CD4-positive, alpha-beta T cell treated with Interleukin-12 subunit alpha and Interleukin-12 subunit beta, for 1 hour (primary cell): ENCODE measurements at places on chromosomes 4 and X.

DNA sequence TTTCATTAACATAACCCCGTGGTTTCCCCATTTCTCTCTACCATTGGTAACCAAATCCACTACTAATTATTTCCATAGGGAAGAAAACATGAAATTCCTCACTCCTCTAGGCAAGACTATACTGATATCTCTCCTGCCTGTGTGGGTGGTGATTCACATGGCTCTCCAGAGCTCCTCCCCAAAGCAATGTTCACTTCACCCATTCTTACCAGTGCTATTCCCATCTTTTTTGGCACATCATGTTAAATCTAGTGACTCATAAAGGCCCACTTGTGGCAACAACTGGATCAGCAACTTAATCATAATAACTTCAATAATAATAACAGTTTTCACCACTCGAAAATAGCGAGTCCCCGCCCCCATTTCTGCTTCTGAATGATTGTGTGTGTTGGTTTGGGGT is 6.1 kb upstream of the HCCS start:
- no peak for DNase-seq

DNA sequence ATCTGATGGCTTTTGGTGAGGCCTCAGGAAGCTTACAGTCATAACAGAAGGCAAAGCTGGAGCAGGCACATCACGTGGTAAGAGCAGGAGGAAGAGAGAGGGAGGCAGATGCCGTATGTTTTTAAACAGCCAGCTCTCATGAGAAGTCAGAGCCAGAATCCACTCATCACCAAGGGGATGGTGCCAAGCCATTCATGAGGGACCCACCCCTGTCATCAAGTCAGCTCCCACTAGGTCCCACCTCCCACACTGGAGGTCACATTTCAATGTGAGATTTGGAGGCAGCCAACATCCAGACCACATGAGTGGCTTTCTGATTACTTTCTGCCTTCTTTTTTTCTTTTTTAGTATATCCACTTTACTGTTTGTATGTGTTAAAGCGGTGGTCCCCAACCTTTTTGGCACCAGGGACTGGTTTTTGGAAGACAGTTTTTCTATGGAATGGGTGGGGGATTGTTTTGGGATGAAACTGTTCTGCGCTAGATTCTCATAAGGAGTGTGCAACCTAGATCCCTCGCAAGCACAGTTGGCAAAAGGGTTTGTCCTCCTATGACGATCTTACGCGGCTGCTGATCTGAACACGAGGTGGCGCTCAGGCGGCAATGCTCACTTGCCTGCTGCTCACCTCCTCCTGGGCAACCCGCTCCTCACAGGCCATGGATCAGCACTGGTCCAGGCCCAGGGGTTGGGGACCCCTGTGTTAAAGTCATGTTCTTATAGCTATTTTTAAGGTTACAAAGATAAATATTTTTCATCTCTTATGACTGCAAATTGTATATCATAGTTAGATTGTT is 61.7 kb downstream of the SLIT2 start:
- no peak for DNase-seq

- peak; percentile 47 for DNase-seq
These were observed 37.3 kb downstream of the ACOX3 start for GRCh38 chr4:8403173-8403753.

DNA sequence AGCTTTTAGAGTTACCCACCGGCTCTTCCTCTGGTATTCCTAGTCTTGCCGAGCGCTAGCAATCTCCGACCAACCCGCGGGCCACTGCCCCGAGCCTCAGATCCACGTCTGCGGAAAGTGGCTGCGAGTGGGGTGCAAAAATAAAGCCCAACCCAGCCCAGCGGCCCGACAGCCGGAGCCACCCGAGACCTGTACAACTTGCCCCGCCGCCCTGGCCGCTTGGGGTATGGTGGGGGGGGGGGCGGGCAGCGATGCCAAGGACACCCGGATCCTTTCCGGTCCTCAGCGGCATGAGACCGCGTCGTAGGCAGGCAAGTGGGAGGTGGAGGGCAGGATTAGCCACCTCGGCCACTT is 1.6 kb downstream of the SLITRK4 start:
- no peak for DNase-seq

GRCh38 chr4:155604718-155605626 is 61.7 kb upstream of the GUCY1A1 start:
- DNase-seq, result no peak

DNA sequence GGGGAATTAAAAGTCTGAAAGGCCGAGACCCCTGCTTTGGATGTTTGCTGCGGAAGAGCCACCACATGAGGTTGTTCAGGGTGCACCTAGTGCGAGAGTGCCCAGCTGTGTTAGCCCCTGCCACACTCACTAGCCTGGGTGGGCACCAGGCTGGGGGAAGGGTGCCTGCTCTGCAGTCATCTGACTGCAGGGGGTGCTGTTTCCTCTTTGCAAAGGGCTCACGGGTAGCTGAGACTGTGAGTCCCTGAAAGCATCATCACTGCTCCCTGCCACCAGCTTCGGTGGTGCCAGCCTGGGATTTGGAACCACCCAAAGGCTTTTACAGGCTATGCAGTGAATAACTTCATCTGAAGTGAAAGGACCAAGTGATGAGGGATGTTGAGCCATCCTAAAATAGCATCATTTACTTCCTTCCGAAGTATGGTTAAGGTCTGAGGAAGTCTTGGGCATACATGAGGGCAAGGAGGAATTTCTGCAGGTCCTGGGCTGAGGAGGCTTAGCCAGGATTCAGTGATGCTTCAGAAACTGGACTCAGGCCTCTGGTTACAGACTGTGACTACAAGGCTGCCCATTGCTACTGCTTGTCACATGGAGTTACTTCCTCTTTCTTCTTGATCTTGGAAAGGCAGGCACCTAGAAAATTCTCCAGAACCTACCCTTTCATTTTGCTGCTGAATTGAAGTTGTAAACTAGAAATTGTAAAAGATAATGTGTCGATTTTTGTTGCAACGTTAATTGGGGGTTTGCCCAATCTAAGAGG is 293.2 kb upstream of the PRPS2 start:
- DNase-seq, result no peak
